ENCODE measurements at places on chromosomes 5 and 9. TPM values are rescaled to one million over a fixed set of nuclear protein-coding genes. Genes with fewer than 3 reads are reported as not detected.

TRIM7 gene
- total RNA-seq = 10.8 TPM

C1QTNF2 gene
- total RNA-seq = 1.6 TPM

MGAT1 gene
- total RNA-seq = 66.2 TPM

CNTLN gene
- 3.1 TPM for total RNA-seq

TAF11L5 gene
- total RNA-seq = not detected

COL15A1 gene
- total RNA-seq = 55.9 TPM

All from Right ventricle myocardium superior (tissue), 1 donor.